HT1080 (cell line): ENCODE measurements at places on chromosomes 5 and 9. TPM values are rescaled to one million over a fixed set of nuclear protein-coding genes. Genes with fewer than 3 reads are reported as not detected.

DNA sequence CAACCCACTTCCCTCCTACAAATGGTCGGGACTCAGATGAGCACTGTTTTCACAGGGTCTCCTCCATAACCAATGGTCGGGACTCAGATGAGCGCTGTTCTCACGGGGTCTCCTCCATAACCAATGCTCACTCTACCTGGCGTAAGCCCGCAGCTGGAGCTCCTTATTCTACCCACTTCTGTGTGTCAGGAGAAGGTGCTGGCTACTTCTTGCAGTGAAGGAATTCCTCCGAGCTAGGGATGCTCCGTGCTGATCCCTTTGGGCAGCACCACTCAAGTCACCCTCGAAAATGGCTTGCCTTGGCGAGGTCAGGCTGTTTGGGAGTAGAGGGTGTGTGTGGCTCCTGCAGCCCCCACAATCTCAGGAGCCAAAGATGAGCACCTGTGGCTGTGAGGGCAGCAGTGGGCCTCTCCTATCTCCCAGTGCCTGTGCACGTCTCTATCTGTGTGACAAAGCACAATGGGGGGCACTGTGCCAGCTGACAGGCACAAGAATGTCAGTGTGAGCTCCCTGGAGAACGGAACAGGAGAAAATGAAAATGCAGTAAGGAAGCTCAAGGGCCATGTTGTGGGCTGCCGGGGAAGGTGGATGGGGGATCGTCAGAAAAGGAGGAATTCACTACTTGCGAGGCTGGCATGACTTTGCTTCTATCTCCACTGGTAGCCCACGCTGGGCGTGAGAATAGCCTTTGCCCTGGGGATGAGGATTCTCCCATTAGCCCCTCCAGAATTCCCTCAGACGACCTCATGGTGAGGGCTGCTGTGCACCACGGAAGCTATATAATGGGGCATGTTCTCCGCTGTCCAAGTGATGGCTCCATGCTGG lies 3.9 kb upstream of the BTNL9 start:
- peak; percentile 20 for DNase-seq

DNA sequence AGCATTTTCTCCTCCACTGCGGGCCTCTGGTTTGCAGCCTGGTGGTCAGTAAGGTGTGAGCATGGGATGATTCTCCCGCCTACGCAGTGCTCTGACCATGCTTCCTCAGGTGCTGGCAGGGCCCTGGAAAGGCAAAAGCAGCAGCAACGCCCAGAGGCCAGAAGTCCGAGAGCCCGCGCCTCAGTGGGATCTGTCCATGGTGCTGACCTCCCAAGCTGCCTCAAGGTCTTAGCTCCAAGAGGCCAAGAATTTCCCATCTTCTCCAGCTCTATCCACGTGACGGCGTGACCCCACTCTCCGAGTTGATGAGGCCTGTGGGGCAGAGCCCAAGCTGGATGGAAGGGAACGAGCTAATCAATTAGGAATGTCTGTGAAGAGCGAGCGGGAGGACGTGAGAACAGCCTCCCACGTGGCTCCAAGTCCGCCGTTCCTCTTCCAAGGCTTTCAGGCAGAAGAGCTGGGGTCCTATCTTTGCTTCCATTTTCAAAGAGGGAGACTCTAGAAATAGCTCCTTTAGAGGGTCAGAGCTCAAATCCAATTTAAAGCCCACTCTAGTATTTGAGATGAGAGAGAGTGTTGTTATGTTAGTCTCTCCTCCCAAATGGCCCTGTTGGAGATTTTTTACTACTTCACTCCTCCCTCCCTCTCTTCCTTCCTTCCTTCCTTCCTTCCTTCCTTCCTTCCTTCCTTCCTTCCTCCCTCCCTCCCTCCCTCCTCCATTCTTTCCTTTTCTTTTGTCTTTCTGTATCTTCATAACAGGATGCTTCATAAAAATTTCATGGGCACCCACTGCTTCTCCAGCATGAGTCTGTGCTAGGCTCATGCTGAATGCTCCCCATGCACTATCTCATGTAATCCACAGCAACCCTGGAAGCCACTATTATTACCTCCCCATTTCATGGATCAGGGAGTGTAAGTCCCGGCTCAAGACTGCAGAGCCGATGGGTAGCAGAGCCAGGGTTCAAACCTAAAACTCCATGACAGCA lies 69.3 kb downstream of the OLFM1 start:
- peak; percentile 18 for DNase-seq

The FBLL1 gene
- total RNA-seq = not detected in 2 replicates

- DNase-seq = no peak
Measured at GRCh38 chr5:170377027-170377426, 12.1 kb downstream of the KCNMB1 start.

The TAF11L9 gene
- total RNA-seq = not detected in 2 replicates

The IZUMO3 gene
- total RNA-seq = not detected in 2 replicates

The FSD1L gene
- total RNA-seq = 1.8 and 2.7 TPM in 2 replicates
